ENCODE measurements at places on chromosomes 4 and X.

GRCh38 chr4:6201580-6202091 is 1.3 kb upstream of the JAKMIP1 start:
- DNase-seq: no peak

DNA sequence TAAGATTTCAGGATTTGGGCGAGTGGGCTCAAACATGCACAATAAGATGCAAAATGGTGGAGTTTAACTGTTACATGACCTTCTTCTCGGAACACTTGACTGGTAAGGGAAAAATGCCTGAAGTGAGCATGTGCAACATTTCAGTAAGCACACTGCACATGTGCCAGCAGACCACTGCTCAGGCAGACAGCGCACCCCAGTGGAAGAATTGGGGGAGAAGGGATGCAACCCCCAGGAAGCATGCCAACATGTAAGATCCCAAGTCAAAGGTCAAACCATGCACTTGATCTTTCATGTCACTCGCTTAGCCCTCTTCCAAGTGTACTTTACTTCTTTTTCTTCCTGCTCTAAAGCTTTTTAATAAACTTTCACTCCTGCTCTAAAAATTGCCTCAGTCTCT is 256.3 kb downstream of the CENPC start:
- DNase-seq: no peak

GRCh38 chrX:70769659-70770227 is 138.8 kb downstream of the TEX11 start:
- peak; percentile 7 for DNase-seq

DNA sequence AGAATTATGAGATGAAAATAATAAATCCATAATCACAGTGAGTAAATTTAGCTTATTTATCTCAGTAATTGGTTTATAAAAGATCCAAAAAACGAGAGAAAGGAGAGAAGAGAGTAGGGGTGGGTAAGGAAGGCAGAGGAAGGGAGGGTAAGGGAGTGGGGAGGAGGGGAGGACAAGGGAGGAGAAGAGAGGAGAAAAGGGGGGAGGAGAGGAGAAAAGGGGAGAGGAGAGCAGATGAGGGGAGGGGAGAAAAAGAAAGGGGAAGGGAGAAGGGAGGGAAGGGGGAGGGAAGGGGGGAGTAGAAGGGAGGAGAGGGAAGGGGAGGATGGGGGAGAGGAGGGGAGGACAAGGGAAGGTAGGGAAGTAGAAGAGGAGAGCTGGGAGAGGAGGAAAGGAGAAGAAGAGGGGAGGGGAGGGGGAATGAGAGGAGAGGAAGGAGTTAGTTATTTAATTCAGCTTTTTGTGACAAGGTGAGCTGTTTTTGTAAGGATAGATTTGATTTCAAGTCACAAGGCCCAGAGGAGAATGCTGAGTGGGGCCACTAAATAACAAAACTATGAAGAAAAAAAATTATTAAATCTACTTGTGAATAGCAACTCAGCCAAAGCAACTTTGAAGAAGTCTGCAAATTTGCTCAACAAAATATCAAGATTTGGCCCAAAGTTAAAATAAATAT is 454.3 kb downstream of the ARAP2 start:
- DNase-seq: no peak

DNA sequence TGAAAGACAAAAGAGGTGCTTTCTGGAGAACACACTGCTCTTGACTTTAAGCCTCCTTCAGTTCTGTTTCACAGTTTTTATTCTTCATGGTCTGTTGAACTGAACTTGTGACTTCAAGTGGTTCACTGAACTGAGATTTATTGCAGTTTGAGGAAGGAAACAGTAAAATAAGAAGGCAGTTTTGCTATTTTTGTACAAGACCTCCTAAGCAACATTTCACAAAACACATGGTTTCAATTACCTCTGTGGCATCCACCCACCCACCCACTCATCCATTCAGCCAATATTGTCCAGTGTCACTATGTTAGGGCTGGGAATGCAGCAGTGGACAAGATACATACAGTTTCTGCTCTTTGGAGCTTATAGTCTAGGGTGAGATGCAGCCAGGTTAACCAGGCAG is 131.3 kb downstream of the IL1RAPL2 start:
- no peak for DNase-seq

DNA sequence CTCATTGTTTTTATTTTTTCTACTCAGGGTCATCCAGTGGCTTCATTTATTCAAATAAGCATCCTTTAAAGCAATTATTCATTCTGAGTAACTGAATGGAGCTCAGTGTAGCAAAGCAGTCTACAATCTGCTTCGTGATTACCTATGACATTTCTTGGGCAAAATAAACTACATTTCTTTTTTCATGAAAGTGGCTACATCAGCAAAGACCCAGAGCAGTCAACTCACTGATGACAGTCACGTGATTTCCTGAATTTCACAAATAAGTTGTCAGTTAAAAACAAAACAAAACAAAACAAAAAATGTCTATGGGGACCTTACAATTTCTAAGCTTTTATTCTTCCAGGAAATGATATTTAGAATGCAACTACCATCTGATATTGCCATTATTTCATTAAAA is 182.1 kb downstream of the VEGFC start:
- DNase-seq: no peak

DNA sequence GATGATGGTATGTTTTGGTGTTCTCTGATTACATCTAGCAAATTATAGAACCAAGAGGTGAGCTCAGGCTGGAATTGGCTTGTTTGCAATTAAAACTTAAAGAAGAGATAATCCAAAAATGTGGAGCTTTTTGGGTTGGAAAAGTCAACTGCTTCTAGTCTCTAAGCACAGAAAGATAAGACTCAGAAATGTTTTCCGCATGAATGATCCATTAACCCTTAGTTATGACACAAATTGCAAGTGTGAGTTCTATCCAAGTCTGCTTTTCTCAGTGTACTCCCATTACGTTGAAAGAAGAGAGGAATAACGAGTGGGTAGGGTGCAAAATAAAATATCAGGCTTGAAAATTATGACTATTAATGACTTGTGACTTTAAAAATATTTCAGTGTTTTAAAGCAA is 38.5 kb downstream of the HPGD start:
- DNase-seq: no peak

- DNase-seq: no peak
Measured at GRCh38 chr4:161419822-161420221, 744.0 kb downstream of the FSTL5 start.

- no peak for DNase-seq
Measured at GRCh38 chr4:187417721-187418120, 577.9 kb upstream of the ZFP42 start.

DNA sequence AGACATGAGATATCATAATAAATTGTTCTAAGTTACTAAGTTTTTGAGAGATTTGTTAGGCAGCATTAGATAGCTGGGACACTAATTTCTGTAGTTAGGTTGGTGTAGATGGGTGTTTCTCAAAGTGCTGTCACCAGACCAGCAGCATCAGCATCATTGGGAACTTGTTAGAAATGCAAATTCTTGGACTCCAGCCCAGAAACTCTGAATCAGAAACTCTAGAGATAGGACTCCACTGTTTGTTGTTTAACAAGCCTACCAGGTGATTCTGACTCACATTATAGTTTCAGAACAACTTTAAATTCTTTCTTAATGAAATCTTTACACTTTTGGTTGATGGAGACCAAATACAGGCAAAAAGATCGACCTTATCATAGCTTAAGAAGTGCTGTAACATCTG is 173.7 kb downstream of the PABPC4L start:
- DNase-seq: no peak

DNA sequence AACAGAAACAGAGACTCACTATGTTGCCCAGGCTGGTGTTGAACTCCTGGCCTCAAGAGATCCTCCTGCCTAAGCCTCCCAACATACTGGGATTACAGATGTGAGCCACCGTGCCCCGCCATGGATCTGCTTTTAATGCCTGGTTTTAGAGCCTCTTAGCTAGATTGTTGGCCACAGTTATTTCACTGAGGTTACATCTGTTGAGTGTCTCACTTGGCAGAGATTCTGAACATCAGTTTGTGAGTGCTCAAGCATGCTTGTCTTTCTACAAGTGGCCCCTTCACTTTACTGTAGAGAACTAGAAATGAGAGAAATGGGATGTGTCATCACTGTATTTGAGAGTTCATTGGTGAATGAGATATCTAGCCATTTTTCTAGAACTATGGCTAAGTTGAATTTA is 218.5 kb downstream of the APBB2 start:
- DNase-seq: no peak

DNA sequence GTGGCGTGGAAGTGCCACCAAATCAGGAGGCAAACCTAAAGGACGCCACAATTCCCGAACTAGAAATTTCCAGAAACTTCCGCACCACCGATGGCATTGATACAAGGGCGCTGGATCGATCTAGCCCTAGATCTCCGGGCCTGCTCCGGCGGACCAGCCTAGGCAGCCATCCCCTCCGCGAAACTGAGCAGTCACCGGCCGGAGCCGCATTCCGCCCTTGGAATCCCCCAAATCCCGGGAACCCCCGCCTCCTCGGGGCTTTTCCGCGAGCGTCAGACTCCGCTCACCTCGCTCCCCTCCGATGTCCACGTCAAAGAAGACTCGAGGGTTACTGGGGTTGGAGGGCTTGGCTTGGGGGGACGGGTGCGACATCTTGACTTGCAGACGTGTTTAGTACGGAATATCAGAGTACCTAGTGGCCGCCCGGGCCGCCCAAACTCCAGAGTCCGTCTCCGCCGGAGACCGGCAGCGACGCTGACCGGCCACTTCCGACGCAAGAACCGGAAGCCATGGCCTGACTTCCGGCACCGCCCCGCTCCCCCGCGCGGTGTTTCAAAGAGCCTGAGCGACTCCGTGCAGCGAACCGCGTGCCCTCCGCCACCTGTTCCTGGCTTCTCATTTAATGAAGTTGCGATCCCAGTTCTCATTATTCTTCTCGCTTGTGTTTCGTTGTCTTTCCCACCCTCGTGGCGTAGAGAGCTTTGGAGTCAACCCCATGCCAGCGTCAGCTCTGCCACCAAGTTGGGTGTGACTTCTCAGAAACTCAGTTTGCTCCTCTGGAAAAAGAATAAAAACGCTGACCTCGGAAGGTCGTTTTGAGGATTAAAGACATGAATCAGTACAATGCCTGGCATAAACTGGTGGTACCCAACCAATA is at the start of gene PPID:
Gene PPID, minus strand, starts transcription at position 480 of the 877 bp plus-strand sequence. Its CDS starts 108 bp downstream, at position 372.
- DNase-seq: peak; percentile 55

DNA sequence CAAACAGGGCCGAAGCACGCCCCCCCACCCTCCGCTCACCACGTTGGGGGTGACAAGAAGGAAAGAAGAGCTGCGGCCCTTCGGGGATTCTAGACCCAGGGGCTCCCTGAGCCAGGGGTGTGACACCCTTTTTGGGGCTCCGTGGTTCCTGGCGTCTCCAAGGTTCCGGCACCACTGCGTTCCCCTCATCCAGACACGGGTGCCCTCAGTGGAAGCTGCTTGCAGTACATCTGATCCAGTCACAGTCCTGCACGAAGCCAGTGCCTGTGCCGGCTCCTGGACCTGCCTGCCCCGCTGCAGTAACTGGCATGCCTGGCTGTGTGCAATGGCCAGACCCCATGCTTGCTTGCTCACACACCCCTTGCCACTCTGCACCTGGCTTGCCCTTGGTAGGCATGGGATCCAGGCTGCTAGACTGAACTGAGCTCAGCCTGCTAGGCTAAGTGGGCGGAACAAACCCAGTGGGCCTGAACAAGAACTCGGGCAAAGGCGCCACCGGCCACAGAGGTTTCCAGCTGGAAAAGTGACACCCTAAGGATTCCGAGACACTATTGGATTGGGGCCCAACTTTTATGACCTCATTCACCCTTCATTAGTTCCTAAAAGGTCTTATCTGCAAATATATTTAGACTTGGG is 420.4 kb upstream of the AGA start:
- DNase-seq: no peak

DNA sequence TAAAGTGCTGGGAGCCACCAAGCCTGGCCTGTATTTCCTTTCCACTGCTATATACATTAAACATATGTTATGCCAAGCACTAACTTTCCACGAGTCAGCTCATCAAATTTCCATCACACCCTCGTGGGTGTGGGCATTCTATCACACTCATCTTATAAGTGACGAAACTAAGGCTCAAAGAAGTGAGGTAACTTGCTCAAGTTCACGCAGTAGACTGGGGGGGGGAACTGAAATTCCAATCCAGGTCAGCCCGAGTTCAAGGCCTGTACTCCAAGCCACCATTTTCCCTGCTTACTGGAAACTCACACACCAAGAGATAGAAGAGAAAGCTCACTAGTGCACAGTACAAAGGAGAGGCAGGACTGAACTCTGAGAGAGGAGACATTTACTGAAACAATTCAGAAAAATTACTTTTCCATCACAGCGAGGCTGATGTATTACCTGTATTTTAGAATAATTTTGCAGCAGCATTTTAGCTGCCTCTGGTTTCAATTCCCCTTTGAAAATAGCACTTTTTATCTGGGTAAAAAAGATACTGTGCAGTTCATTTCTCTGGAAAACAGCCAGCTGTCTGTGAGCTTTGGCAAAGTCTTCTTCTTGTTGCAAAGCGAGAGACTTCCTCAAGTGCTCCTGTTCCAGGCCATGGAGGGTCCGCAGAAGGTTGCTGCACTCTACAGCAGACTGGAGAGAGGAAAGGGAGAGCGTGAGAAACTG is 76.8 kb downstream of the EVC2 start:
- no peak for DNase-seq

- DNase-seq: no peak
Measured at GRCh38 chr4:115152081-115152480, 38.7 kb upstream of the NDST4 start.
